ENCODE measurements at places on chromosomes 5 and 9.

- no peak for DNase-seq
Observed at GRCh38 chr5:117302949-117303348, 728.3 kb upstream of the SEMA6A start.

DNA sequence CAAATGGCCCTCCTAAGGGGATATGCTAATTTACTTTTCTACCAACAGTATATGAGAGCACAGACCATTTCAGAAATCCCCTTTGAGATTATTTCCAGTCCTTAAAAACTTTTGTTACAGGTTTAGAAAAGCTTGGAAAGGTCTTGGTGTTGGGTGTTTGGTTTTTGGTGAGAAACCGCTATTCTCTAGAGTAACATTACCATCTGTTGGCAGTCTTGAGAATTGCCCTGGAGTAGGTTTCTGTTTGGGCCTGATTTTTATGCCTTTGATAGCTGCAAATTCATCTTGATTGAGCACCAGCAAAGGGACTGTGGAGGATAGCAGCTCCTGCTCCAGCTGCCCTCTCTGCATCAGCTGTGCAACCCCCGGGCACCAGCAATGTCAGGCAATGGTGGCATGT lies 8.0 kb downstream of the NUDT2 start:
- DNase-seq, result no peak

DNA sequence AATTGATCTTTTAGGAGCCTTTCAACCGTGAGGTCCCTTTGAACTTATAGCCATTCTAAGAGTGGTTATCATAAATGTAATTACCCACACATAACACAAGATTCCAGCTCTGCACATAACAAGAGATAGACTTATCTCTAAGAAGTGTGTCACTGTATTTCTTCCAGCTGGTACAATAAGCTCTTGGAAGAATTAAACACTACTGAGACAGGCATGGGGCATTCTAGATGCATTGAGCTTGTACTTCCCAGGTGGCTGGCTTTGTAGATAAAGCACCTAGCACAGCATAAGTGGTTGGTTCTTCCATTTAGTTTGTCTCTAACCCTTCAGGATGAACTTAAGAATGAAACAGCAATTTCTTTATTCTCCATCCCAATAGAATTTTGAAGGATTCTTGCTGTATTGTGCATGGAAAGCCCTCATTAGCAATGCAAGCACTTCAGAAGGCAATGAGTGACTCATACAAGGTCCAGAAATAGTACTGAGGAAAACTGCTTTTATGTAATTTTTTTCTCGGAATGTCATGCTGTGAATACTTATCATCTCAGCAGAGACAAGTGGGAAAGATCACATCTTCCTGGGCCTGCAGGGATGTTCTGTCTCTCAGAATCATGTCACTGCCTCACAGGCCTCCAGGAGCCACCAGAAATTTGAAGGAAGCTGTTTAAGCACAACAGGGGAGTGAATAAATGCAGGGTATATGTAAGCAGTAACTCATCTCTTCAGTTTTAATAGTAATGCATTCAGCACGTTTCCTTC lies 91.1 kb upstream of the CD180 start:
- DNase-seq, result peak; percentile 82

DNA sequence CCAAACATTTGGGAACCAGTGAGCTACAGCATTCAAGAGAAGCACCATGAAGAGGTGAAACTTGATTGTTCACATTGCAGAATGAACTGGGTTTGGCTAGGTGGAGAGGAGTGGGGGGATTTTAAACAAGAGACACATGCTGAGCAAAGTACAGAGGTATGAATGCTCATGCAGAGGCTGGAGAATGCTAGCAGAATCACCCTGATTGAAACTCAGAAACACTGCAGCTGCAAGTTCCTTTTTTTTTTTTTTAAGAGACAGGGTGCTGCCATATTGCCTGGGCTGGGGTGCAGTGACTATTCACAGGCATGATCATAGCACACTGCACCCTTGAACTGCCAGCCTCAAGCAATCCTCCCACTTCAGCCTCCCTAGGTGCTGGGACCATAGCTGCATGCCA lies 35.1 kb downstream of the DENND1A start:
- DNase-seq, result no peak

DNA sequence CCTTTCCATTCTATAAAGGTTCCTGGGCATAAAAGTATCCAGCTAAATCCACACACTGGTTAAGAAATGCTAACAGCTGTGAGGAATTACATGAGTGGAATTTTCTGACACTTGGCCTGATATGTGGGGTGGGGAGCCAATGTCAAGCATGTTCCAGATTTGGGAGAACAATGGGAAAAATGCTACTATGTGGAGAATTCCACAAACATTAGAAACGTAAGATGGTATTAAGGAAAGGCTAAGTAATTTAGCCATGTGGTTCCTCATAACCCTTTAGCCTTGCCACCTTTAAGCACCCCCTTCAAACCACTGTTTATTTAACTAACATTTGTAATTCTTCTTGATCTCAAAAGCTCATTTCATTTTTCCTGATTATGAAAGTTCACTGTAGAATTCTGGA lies 149.2 kb downstream of the GNA14 start:
- no peak for DNase-seq

GRCh38 chr9:126248680-126249079 lies 77.9 kb upstream of the MVB12B start:
- DNase-seq, result no peak

- no peak for DNase-seq
Observed at GRCh38 chr5:120818128-120818527, 354.0 kb downstream of the PRR16 start.

DNA sequence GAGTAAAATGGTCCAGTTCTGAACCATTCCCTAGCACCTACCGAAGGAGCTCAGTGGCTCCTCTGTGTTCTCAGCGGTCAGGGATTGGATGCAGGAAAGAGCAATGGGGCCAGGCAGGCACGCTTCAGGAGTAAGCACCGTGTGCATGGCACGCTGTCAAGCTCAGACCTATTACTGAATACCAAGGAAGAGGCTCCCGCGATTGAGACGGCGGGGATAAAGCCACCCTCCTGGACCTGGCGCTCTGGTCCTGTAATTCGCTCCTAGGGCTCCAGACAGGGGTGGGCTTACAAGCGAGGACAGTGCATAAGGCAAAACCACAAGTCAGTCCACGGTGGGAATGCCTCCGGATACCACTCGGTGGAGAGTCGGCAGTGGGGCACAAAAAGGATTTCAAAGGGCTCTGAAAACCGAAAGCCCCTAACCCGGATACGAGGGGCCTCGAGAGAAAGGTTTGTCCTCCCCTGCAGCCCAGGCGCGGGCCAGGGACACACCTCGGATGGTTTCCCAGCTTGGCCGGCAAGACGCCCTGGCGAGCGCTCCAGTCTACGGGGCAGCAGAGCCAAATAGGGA lies 988 bp downstream of the OXCT1 start:
- DNase-seq, result no peak

GRCh38 chr5:80705216-80705769 lies 50.5 kb upstream of the DHFR start:
- DNase-seq, result no peak

- DNase-seq, result peak; percentile 61
Observed at GRCh38 chr9:14089051-14089803, 224.7 kb downstream of the NFIB start.

DNA sequence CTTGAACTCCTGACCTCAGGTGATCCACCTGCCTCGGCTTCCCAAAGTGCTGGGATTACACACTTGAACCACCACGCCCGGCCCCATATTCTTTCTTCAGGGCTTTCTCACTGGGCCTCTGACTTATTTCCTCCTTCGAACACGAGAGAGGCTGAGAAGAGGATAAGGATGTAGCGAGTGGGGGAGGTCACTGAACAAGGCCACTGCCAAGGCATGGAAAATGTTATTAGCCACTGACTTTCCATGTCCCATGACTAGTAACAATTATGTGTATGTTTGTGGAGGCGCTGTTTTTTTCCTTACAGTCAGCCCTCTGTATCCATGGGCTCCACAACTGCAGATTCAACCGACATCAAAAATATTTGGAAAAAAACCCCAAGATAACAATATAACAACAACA lies 12.3 kb upstream of the FCHSD1 start:
- no peak for DNase-seq

DNA sequence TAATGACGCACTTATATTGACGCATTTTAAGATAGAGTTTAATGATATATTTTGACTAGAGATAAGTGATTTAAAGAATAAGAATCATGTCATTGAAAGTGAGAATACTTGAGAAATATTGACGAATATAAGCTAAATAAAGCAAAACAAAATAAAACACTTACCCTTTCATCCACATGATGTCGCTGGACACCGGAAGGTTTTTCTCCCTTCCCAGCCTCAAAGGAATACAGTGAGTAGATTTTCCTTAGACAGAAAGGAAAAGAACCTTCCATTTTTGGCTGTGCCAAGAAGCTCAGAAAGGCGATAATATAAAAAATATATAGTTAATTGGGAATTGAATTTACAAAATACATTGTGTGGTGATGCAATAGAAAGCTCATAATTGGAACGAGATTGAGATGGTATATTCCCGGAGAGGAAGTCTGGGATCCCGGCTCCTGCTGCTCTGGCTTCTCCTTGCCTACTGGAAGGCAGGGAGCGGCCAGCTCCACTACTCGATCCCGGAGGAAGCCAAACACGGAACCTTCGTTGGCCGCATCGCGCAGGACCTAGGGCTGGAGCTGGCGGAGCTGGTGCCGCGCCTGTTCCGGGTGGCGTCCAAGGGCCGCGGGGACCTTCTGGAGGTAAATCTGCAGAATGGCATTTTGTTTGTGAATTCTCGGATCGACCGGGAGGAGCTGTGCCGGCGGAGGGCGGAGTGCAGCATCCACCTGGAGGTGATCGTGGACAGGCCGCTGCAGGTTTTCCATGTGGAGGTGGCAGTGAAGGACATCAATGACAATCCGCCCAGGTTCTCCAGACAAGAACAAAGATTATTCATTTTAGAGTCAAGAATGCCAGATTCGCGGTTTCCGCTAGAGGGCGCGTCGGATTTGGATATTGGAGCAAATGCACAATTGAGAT lies at the start of gene PCDHA5:
PCDHA5 (plus strand) TSS at position 239 of the 906 bp plus-strand sequence.
- DNase-seq, result no peak

DNA sequence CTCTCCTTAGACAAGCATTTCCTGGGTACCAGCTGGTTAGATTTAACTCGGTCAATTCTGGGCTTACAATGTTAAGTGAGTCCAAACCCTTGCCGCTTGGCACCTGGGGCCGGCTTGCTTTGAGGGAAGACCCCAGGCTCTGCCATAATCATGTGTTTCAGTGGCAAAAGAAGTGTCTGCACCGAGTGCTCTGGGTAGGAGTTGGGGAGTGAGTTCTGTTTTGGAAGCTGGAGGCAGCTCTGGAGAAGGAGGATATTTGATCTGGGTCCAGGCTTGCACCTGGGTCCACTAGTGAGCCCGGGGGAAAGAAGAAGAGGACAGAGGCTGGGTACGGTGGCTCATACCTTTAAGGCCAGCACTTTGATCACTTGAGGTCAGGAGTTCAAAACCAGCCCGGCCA lies 8.4 kb upstream of the OLFM1 start:
- DNase-seq, result no peak

DNA sequence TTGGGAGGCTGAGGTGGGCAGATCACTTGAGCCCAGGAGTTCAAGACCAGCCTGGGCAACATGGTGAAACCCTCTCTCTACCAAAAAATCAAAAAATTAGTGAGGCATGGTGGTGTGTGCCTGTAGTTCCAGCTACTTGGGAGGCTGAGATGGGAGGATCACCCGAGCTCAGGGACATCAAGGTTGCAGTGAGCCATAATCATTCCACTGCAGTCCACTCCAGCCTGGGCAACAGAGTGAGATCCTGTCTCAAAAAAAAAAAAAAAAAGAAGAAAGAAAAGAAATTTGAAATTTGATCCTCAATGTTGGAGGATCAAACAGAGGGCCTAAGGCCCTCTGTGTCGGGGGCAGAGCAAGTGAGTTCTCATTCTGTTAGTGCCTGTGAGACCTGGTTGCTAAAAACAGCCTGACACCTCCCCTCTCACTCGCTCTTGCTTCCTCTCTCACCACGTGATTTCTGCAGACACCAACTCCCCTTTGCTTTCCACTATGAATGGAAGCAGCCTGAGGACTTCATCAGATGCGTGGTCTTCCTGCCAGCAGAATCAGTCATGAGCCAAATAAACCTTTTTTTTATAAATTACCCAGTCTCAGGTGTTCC lies 8.4 kb upstream of the GOLPH3 start:
- DNase-seq, result no peak

- DNase-seq, result no peak
Observed at GRCh38 chr5:158246661-158247060, 387.7 kb upstream of the CLINT1 start.

GRCh38 chr5:169740435-169740834 lies 103.4 kb downstream of the DOCK2 start:
- no peak for DNase-seq

- no peak for DNase-seq
Observed at GRCh38 chr5:143216211-143216610, 187.3 kb downstream of the NR3C1 start.

DNA sequence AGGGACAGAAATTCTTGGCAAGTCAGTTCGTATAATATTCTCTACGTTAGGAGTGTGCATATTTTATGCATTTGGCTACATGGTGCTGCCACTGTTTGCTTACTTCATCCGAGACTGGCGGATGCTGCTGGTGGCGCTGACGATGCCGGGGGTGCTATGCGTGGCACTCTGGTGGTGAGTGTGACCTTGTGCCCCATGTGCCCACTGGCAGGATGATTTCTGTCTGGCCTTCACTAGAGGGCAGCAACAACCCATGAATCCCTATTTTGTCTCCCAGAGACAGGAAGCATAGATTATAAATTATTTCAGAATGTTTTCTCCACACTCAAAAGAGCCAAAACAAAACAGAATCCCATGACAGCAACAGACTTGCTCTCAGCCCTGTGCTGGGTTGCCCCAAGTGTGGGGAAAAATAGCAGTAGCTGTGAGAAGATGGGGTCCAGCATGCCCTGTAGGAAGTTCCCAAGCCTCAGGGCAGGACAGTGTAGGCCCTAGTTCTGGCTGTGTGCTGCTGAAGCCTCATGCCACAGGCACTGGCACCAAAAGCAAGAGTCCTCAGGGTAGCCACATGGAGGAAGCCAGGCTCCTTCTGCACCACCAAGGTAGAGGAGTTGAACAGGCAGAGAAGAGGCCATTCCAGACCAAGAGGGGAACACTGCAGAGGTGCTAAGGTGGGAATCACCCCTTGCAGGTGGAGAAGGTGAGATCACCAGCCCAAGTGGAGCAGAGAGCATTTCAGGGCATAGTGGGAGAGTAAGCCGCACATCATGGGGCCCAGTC lies 16.0 kb downstream of the SLC22A5 start:
- peak; percentile 81 for DNase-seq

DNA sequence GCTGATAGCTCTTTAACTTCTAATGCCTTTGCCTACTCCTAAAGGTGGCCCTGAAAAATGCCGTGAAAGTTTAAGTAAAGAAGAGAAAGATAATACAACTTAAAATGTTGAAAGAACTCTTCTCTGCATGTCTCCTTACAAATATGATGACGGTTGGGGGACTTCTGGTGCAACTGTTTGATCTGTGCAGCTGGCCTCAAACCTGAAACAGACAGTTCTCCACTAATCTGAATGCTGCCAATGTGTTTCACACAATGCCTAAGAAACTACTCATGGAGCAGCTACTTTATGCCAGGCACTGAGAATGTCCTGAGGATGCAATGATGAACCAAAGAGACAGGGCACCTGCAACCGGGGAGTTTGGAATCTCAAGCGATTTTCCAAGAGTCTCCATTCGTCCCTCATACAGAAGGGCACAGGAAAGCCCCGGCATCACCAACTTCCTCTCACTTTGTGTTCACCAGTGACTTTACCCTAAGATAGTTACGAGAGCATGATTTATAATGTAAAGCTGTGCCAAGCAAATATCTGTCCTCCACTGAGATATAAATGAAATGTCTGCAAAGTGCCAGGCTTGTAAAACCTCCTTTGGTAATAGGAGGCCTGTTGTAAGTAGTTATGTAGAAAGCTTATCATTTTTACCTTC lies 455.4 kb downstream of the SEMA5A start:
- DNase-seq, result no peak
